Astrocyte (in vitro differentiated cells and primary cell): ENCODE measurements at places on chromosomes 5 and 9. TPM values are rescaled to one million over a fixed set of nuclear protein-coding genes. Genes with fewer than 3 reads are reported as not detected.

NUTM2F gene
- total RNA-seq, result not detected in 2 replicates

ARHGEF39 gene
- 0.53 and 1.0 TPM in 2 replicates for total RNA-seq

ADAMTS2 gene
- total RNA-seq, result 18.8 and 26.6 TPM in 2 replicates

KIF24 gene
- 0.79 and 0.86 TPM in 2 replicates for total RNA-seq

HAPLN1 gene
- total RNA-seq, result 45.0 and 71.9 TPM in 2 replicates

NLN gene
- total RNA-seq, result 59.3 and 65.2 TPM in 2 replicates

APC gene
- 53.9 and 54.6 TPM in 2 replicates for total RNA-seq

LRRC70 gene
- 0.64 and 0.72 TPM in 2 replicates for total RNA-seq

CCDC112 gene
- total RNA-seq, result 10.5 and 13.0 TPM in 2 replicates

BHMT2 gene
- total RNA-seq, result not detected in 2 replicates

FGF10 gene
- not detected in 2 replicates for total RNA-seq

SCGB3A2 gene
- 0.59 and 0.82 TPM in 2 replicates for total RNA-seq

APBB3 gene
- total RNA-seq, result 20.4 and 21.1 TPM in 2 replicates

GDF9 gene
- 0.34 and 0.46 TPM in 2 replicates for total RNA-seq

LRRC19 gene
- total RNA-seq, result not detected in 2 replicates

CERCAM gene
- total RNA-seq, result 66.1 and 99.8 TPM in 2 replicates

NMUR2 gene
- not detected in 2 replicates for total RNA-seq

HMHB1 gene
- not detected in 2 replicates for total RNA-seq

ARL14EPL gene
- total RNA-seq, result not detected in 2 replicates

TAF11L13 gene
- total RNA-seq, result not detected in 2 replicates

OR1N1 gene
- total RNA-seq, result not detected in 2 replicates

PCAT7 gene
- total RNA-seq, result 3.9 and 5.2 TPM in 2 replicates

KIF27 gene
- 2.2 and 3.0 TPM in 2 replicates for total RNA-seq

UHRF2 gene
- total RNA-seq, result 36.4 and 37.4 TPM in 2 replicates

TTC16 gene
- total RNA-seq, result not detected in 2 replicates

IL3 gene
- total RNA-seq, result not detected in 2 replicates

TRIP13 gene
- 7.3 and 8.5 TPM in 2 replicates for total RNA-seq
